Daoy (cell line): ENCODE measurements at places on chromosomes 3 and 15. TPM values are rescaled to one million over a fixed set of nuclear protein-coding genes. Genes with fewer than 3 reads are reported as not detected.

GRCh38 chr15:63292771-63293170, 15.4 kb downstream of the APH1B start:
- no peak for DNase-seq

GRCh38 chr3:52721002-52721729, 15.3 kb downstream of the SPCS1 start:
- no peak for DNase-seq

The ASB14 gene
- not detected in 2 replicates for total RNA-seq

The PPIB gene
- 323 and 334 TPM in 2 replicates for total RNA-seq

GRCh38 chr3:128074851-128075521, 22.7 kb downstream of the SEC61A1 start:
- DNase-seq, result no peak

DNA sequence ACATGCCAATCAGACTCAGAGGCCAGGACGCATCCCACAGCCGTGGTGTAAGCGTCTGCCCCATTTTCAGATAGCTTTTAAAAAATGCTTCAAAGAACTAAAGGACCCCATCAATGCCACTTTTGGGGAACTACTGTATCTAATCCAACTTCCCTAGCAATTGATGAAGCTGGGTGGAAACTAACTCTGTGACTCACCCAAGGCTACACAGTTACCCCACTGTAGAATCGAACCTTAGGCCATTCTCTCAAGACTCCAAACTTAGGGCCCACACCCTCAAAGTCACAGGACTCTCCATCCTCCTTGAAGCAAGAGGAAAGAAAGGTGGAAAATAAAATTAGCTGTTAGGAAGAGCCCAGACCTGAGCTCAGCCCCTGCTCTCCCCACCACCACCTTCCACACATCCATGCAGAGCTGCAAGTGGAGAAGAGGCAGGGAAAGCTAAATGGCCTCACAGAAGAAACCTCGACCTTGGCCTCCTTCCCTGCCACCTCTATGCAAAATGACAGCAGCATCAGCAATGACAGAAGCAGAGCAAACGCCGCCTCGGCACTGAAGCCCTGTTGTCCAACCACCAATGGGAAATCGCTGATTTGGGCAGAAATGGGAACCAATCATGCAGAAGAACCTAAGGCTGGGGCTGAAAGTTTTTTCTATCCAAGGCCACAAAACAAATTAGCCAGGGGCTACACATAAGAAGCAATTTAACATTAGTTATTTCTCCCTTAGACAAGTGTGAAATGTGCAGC, 22.2 kb downstream of the ANP32A start:
- no peak for DNase-seq

The NPAP1 gene
- total RNA-seq, result 0.03 and 0.17 TPM in 2 replicates

The SPINK8 gene
- total RNA-seq, result not detected in 2 replicates

- no peak for DNase-seq
Measured at GRCh38 chr3:89234620-89235019, 127.2 kb downstream of the EPHA3 start.

DNA sequence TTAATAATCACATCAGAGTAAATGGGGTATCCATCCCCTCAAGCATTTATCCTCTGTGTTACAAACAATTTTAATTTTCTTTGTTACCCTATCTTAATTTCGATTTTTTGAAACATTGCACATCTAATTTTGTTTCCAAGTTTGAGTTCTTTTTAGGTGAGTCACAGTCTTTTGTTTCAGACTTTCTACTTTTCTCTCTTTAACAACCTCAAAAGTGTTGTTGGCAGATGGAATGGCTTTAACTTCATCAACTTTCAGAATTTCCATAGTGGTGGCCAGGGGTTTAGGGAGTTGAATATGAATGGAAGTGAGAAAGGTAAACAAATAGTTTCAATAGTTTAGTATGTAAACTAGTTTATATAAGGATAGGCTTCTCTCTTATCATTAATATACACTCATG, 223.0 kb upstream of the MLF1 start:
- no peak for DNase-seq
